ENCODE measurements at places on chromosomes 2 and 18.

GRCh38 chr18:49566985-49567384 is 5.1 kb downstream of the LIPG start:
- no peak for DNase-seq

GRCh38 chr2:132439703-132440398 is 23.2 kb downstream of the GPR39 start:
- DNase-seq = no peak

GRCh38 chr2:234393354-234393753 is 103.5 kb downstream of the ARL4C start:
- DNase-seq = no peak

GRCh38 chr2:227460070-227460485 is 11.9 kb upstream of the AGFG1 start:
- peak; percentile 66 for DNase-seq

GRCh38 chr2:221549143-221549542 is 23.0 kb downstream of the EPHA4 start:
- DNase-seq = no peak

DNA sequence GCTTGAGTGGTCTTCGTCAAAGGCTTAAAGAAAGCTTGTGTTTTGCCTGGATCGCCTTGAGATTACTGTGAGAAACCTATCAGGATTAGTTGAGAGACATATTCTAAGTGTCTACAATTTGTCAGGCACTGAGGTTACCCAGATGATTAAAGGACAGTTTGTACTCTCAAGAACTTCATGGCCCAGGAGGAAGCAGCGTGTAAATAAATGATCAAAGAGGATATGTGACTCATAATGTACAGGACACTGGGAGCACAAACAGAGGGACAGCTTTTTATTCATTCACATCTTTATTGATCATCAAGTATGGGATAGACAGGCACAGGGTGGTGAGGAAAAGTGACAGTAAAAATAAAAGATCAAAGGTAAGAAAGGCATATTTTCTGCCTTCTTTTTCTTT is 152.6 kb upstream of the FSHR start:
- no peak for DNase-seq

- no peak for DNase-seq
Observed at GRCh38 chr18:35968278-35968880, 4.1 kb upstream of the RMP24 start.

DNA sequence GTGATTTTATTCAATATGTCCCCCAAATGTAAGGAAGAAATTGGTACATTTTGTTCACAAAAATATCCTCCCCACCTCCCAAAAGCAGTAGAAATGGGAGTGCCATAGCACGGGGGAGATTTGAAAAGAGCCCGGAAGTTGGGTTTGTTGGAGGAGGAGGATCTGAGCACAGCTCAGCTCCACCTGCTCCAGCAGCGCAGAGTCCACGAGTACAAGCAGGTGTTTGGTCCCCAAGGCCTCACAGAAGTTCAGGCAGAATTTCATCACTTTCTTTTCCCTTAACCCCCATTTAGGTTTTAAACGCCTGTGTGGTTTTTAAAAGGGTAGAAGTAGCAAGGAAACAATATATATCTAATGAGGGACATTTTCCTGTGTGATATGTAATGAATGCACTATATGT is 56.0 kb downstream of the TRAPPC12 start:
- no peak for DNase-seq

DNA sequence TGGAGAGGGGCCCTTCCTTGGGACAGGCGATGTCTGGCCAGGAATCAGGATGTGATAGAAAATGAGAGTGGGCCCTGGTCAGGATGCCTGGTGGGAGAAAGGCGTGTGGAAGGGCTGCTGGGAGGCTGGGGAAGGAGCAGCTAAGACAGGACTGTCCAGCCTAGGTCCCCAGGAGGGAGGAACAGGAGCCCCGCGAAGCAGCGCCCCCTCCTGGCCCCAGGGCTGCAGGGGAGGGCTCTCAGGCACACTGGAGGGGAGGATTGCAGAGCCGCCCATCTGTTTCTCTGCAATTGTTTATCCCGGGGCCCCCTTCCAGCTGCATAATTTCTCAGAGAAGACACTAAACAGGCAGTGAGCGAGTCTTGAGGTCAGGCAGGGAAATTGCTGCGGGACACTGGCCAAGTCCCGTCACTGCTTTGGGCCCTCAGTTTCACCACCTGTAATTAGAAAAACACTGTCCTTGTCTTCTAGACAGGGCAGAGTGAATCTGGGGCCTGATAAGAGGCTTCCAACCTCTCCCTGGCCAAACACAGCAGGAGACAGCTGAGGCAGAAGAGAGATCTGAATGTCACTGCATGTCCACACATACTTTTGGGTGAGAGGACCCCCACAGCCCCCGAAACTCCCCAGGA is 3.9 kb upstream of the NPPC start:
- DNase-seq = peak; percentile 26

DNA sequence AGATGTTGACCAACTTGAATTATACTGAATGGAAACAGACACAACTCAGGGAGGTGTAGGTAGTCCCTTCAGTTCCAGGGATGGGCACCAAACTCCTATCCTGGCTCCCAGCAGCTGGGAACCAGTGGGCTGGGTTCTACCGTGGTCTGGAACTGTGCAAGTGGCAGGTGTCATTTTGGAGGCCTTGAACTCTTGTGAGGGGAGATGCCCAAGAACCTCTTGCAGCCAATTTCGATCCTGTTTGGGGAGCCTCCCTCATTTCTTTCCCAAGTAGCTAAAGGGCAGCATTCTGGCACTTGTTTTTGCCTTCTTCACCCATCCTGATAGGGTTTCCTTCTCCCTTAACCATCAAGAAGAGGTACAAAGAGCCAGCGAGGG is 200.2 kb downstream of the ANKRD30B start:
- no peak for DNase-seq

DNA sequence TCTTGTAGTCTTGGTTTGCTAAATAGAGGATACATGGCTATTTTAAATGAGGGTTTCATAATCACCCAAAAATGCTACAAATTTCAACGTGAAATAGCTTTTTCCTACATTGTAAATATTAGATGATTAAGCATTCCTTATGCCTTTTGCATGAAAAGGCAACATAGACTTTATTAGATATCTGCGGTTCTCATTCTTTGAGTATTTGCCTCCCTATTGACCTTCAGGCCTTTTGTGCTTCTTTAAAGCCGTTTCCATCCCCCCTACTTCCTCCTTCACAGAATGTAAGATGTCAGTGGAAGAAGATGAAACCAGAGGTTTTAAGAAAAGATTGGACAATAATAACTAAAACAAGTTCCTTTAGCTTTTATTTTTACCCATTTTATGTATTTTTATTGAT is 144.1 kb downstream of the UBE2E3 start:
- no peak for DNase-seq

- no peak for DNase-seq
Observed at GRCh38 chr2:55555977-55556376, 36.5 kb downstream of the CFAP36 start.

DNA sequence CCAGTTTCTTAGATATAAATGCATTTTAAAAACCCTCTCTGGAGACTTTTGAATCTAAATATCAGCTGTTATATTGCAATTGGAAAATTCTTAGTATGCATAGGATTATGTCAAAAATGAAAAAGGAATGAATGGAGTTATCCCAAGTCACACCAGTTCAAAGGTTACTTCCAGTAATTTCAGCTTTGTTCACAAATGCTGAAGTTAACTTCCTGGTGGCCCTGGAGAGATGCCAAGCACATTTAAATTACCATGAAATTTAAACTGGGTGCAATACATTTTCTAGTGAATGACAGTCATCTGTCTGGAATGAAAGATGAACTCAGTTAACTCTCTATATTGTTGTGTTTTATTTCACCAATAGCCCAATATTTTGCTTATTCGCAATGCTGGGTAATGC is 753.9 kb downstream of the SUCLG1 start:
- no peak for DNase-seq

- DNase-seq = no peak
Observed at GRCh38 chr2:143819190-143819735, 690.0 kb downstream of the ARHGAP15 start.

GRCh38 chr2:60260639-60261296 is 292.7 kb downstream of the BCL11A start:
- DNase-seq = no peak

DNA sequence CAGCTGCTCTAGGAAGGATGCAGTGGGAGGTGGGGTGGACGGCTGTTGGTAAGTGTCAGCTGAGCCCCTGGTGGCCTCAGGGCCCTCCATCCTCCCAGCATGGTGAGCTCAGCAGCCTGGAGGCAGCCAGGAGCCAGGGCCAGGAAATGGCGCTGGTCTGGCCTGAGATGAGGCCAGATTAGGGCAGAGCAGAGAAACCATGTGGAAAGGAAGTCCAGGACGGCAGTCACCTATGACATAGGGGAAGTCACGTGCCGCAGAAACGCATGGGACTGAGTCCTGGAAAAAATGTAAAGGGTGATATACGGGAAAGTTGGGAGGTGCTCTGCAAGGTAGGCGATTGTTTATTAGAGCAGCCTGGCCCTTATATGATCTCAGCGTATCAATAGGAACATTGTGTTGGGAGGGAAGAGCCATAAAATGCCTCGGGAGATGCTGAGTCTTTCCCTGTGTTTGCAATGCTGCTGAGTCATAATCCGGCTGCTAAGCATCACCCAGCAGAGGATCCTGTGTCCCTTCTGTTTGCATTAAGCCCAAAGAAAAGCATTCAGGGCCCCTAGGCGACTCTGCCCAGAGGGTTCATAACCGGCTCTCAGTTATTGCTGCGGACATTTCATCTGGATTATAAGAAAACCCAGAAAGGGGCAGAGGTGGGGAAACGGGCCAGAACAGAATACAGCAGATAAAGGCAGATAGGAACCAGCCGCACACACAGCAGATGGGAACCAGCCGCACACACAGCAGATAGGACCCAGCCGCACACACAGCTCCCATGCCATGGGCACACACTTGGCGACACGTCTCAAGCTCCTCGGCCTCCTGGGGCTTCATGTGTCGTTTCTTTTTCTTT is 30.3 kb upstream of the B3GNT7 start:
- DNase-seq = no peak

- no peak for DNase-seq
Observed at GRCh38 chr2:218261423-218262236, 815 bp downstream of the GPBAR1 start.

DNA sequence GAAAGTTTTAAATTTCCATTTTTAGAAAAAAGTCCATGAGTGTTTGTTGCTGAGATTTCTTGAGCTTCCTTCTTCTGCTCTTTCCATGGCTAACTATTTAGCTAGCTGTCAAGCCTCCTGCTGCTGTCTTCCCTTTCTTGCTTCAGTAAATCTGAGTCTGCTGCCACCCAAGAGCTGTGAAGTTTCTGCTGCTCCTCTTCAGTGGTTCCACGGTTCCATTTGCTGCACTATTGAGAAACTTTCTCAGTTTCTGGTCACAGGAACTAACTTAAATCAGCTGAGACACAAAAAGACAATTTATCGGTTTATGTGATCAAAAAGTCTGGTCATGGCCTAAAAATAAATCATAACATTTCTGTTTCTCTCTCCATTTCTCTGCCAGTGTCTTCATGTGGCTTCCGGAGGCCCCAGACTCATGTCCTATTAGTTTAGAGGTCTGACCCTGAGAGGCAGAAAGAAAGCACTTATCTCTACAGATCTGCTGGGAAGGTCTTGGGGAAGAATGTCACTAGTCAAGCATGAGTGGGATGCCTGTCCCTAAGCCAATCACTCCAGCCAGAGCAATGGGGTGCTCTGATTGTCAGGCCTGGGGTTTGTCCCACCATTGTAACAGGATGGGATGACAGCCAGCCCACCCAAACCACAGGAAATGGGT is 73.0 kb upstream of the ARL4C start:
- no peak for DNase-seq

GRCh38 chr2:86037795-86038192 is 67.9 kb downstream of the POLR1A start:
- no peak for DNase-seq

DNA sequence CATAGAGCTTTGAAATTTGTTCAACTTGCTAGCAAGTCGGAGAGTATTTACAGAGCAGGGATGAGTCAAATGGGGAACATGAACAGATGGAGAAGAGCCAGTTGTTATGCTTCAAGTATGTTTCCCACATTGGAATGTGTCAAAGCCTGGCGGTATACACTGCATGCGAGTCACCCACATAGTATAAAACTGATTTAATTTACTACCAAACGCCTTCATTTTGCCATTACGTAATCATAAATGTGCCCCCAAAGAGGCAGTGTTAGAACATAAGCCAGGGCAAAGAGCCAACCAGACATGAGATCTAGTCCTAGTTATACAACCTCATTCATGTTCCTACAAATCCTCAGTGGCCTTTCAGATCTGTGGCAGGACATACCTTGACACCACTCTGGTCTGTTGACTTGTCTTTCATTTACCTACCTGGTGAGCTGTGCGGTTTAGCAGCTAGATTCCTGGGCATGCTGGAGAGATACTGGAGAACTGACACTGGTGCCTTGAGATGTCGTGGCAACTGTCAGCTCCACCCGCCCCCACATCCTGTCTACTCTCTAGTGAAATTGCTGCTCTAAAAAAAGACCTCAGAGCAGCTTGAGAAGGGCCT is 21.7 kb upstream of the NRP2 start:
- peak; percentile 33 for DNase-seq

- no peak for DNase-seq
Observed at GRCh38 chr2:186031229-186031628, 292.6 kb downstream of the FSIP2 start.

DNA sequence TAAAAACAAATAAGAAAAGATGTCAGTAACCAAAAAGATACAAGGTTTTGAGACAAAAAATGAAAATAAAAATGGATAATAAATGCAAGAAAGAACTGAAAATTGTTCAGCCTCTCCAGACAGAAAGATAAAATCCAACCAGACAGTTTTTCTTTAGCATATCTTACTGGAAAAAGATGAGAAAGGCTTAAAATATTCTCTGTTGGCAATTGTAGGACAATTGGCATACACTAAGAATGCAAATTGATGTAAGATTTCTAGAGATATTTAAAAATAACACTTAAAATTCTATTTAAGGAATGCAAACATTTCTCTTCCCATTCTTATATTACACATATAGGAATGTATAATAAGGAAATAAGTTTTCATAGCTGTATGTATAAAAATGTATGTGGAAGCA is 590.6 kb downstream of the DSC3 start:
- no peak for DNase-seq

- no peak for DNase-seq
Observed at GRCh38 chr2:219001100-219001576, 7.9 kb upstream of the CRYBA2 start.

GRCh38 chr2:75200140-75201096 is 1.1 kb upstream of the TACR1 start:
- DNase-seq = peak; percentile 1

DNA sequence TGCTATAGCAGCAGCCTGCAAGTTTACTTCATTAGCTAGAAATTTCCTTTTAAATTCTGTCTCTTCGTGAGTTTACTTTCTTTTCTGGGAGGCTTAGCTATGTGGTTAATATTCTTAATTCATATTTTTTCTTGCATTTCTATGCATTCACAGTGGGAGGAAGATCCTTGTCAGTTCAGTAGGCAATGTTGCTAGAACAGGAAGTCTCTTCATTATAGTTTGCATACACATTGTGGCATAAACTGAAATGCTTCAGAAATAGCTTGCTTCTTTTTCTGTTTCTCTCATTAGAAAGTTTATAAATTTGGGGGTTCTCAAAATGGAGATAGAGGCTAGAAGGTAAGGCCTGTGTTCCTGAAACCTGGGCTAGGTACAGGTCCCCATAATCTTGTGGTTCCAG is 8.1 kb upstream of the ARHGAP15 start:
- DNase-seq = no peak

- no peak for DNase-seq
Observed at GRCh38 chr2:8414946-8415879, 266.6 kb upstream of the ID2 start.
